Caki2 (cell line): ENCODE measurements at places on chromosomes 16 and 17. TPM values are rescaled to one million over a fixed set of nuclear protein-coding genes. Genes with fewer than 3 reads are reported as not detected.
A peak's percentile ranks its signal among the peaks of the same experiment; 100 is the strongest.

PRSS22 gene
- not detected in 2 replicates for total RNA-seq

DNA sequence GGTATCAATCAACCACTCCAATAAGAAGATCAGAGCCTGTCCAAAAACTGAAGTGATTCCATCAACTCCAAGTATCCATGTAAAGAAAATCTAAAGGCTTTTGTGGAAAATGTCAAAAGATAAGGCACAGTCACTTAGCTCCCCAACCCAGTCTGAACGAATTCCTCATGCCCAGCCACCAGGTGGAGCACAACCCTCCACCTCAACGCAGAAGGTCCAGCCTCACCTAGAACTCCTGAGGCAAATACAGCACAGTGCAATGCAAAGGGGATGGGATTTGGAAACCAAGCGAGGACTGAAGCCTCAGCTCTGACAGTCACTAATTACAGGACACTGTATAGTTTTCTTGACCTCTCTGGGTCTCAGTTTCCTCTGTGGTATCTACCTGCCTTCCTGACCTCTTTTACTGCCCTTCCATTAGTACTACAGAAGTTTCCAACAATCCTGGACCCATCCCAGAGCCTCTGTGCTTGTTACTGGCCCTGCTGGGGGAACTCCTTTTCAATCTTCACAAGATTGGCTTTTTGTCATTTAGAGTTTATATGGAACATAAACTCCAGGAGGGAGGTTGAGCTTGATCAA lies 2.0 kb downstream of the NCBP3 start:
- peak; percentile 25 for DNase-seq

ORC6 gene
- 13.8 and 19.6 TPM in 2 replicates for total RNA-seq

DNA sequence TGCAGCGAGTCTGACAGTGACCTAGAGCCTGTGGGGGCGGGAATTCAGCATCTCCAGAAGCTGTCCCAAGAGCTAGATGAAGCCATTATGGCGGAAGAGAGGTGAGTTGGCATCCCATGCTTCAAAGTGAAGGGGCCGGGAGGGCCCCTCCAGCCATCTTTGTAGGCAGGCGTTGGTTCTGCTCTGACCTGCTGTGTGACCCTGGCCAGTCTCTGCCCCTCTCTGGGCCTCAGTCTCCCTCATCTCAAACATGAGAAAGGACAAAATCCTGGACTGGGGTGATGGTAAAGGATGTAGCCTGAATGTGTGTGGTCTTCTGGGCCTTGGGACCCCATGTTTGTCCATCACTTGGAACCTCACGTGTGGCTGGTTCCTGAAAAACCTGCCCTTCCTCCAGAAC lies 5.1 kb downstream of the PIMREG start:
- DNase-seq, result no peak

- DNase-seq, result no peak
Observed at GRCh38 chr17:4006165-4006589, 41.9 kb upstream of the ATP2A3 start.

DNA sequence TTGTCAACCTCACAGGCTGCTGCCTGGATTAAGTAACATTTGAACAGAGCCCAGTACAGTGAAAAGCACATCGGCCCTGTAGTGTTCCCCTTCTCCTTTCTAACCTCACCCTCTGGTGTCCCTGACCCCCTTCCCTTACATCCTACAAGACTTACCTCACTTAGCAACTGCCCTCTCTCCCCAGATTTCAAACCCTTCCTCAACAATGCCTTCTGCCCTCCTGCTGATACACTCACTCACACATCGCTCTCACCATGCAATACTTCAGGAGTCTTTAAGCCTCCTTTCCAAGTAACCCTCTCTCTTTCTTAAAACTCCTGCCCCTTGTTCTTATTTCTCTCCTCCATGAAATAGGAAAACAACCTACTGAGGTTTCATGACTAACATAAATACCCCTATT lies 17.8 kb downstream of the ZZEF1 start:
- no peak for DNase-seq

DNA sequence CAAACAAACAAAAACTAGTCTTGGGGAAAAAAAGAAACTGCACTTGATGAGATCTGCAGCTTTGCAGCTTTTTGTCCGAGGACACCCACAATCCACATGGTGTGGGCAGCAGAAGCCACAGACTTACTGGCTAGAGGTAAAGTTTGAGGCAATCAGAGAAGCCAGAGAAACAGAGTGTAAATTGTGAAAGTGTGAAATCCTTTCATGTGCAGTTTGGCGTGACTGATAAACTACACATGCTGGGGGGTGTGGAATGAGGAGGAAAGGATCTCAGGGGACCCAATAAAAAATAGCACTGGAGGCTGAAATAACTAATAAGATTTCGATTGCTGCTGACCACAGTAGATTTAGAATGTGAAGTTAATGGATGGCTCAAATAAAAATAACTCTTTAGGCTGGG lies 42.4 kb upstream of the HOXB13 start:
- DNase-seq, result no peak

- no peak for DNase-seq
Observed at GRCh38 chr17:72838581-72838980, 253.9 kb downstream of the SLC39A11 start.

- DNase-seq, result no peak
Observed at GRCh38 chr17:33650304-33650703, 357.2 kb upstream of the ASIC2 start.

DNA sequence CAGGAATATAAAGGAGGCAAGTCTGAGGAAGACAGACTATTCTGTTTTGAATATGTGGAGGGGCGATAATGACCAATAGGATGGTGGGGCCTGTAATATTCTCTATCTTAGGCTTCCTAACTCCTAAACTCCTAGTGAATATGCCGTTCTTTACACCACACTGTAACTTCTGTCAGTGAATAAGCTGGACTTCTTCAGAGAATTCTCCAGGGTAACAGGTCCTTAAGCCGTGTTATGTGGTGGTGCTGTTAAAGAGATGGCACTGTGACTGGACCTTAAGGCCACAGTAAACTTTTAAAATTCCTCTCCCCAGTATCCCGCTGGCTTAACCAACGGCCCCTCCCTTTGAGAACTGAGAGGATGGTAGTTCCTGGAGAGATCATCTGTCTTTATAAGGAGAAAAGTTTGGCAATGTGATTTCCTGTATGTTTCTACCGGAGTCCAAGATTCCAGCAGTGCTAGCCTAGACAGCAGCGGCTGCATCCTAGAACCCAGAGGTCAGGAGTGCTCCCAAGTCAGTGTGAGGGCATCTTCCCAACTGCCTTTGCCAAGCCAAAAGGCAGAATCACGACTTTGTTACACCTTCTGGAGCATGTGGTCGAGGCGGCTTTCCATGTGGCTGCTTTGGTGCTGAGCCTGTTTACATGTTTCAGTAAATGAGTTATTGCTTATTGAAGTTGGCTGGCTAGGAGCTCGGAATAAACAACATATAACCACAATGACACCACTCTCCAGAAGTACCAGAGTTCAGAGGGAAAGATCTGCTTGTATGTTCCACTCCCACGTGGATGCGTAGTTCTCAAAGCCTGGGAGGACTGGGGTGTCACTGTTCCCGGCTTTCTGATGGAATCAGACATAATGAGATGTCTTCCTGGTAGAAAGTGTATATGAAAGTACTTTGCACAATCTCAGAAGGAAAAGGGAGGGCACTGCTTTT lies 41.0 kb downstream of the TUBD1 start:
- DNase-seq, result no peak

- no peak for DNase-seq
Observed at GRCh38 chr17:46772475-46773220, 45.8 kb downstream of the WNT3 start.

PMP22 gene
- total RNA-seq, result 8.7 and 13.6 TPM in 2 replicates
